Stimulated activated CD4-positive, alpha-beta T cell treated with anti-CD3 and anti-CD28 coated beads, Interleukin-1b, Interleukin-23, amount 100 ng/mL, for 48 hours (primary cell): ENCODE measurements at places on chromosomes 2 and 18.

DNA sequence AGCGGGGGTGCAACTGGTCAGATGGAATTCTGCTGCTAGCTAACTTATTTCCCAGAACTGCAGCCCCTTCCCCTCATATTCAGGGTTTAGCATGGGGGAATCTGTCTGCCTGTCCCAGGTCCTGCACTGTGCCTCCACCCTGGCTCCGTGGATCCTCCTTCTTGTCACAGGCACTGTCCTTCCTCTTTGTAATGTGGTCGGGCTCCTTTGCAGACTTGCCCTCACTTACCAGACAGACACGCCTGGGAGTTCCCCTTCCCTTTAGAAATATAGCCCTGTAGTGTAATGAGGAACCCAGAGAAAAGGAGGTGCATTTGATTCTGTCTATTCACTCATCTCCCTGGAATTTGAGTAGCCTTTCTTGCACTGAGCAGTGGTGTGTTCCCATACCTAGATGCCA lies 108.7 kb downstream of the TRIM43 start:
- no peak for DNase-seq

GRCh38 chr2:88196490-88197087 lies 26.4 kb downstream of the THNSL2 start:
- DNase-seq, result no peak

GRCh38 chr2:66344087-66344663 lies 90.8 kb upstream of the MEIS1 start:
- no peak for DNase-seq

DNA sequence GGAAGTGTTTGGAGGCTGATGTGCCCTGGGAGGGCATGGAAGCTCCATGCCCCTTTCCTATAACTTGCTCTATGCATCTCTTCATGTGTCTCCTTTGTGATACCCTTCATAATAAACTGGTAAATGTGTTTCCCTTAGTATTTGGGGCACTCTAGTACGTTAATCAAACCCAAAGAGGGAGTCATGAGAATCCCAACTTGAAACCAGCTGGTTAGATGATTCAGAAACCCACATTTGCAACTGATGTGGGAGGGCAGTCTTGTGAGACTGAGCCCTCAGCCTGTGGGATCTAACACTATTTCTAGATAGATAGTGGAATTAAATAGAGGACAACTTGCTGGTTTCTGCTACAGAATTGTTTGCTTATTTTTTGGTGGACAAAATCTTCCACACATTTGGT lies 20.3 kb downstream of the ANKRD30B start:
- no peak for DNase-seq

GRCh38 chr2:119196301-119197125 lies 27.1 kb upstream of the STEAP3 start:
- DNase-seq, result no peak
